ENCODE measurements at places on chromosomes 3 and 15.
A peak's percentile ranks its signal among the peaks of the same experiment; 100 is the strongest.

GRCh38 chr3:55724821-55725220 lies 237.7 kb upstream of the WNT5A start:
- no peak for DNase-seq

- peak; percentile 43 for DNase-seq
Observed at GRCh38 chr3:133377396-133377795, 22.5 kb upstream of the BFSP2 start.

DNA sequence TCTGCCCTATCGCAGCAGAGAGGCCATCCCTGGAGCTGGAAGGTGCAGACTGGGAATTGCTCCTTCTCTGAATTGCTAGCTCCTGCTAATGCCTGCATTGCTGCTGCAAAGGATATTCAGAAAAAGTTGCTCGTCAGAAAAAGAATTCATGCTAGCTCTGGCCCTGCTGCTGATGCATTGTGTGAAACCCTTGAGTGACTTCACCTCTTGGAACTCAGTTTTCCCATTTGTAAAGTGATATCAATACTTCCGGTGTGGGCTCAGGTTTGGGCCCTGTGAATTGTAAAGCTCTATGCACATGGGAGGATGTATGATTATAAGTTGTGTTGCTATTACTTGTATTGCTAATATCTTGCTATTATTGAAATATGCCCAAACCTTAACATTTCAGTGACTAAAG lies 11.4 kb downstream of the SQOR start:
- DNase-seq: no peak

DNA sequence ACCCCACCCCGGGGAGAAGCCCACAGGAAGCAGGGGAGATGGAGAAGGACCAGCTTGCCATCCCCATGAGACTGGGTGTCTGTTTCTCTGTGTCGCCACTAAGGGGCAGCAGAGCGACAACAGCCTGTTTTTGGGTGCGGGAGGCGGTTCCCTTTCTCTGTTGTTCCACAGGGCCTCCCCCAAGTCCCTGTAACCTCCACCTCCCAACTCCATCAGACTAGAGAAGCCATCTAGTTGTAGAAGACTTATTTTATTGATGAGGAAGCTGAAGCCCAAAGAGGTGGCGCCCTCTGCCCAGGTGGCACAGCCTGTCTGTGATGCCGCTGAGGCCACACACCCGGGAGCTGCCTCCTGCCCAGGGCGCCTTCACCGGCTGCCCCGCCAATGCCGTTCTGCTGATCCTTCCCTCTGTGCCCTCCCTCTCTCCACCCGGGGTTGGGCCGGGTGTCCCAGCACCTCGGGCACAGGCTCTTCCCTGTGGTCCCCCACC lies 3.9 kb upstream of the CCDC9B start:
- DNase-seq: no peak

DNA sequence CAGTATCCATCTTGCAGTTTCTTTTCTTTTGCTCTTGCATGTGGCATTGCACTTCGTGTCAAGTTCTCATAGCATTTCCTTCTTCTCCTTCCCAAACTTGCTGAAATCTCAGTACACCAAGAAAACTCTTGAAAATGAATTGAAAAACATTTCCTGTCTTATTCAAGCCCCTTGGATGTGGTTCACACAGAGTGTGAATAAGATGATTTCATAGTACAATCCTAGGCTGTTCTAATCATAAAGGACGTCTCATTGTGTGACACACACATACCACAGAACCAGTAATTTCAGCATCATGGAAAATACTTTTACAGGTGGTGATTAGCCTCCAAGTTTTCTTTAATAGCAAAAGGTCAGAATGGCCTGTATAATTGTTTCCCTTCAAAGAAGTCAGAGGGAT lies 121.6 kb upstream of the AADACL2 start:
- no peak for DNase-seq

- DNase-seq: no peak
Observed at GRCh38 chr3:87810452-87811016, 248.3 kb downstream of the CGGBP1 start.

DNA sequence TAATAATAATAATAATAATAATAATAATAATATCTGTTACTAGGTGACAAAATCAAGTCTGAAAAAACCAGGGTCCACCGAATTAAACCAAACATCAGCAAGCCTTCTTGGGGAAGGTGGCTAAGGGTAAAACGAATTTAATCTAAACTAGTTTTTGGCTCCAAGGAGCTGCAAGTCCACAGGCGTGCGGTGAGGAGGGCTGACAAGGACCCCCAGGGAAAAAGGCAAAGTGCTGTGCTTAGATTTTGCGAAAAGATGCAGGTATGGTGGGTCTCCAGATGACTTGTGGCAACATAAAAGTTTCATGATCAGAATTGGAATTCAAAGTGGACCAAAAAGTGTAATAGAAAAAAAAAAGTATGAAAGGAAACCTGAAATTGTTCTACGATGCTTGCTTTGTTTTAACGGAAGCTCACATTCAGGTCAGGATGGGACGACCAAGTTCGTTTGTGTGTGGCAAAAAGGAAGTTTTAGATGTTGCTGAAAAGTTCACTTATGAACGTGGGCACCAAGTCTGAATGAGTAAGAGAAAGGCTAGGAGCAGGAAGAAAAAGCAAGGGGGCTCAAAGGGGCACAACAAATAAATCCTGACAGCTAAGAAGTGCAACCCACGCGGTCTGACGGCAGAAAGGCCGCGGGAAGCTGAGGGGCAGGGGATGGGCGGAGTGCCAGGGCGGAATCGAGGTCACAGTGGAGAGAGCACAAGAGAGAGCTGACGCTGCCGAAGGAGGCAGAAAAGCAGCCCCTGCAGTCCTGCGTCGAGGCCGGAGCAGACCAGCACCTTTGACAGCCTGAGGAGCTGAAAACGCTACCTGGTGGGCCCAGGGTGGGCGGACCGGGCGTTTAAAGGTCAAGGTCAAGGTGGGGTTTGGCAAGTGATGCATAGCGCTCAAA lies 1.1 kb downstream of the WDR82 start:
- peak; percentile 84 for DNase-seq

DNA sequence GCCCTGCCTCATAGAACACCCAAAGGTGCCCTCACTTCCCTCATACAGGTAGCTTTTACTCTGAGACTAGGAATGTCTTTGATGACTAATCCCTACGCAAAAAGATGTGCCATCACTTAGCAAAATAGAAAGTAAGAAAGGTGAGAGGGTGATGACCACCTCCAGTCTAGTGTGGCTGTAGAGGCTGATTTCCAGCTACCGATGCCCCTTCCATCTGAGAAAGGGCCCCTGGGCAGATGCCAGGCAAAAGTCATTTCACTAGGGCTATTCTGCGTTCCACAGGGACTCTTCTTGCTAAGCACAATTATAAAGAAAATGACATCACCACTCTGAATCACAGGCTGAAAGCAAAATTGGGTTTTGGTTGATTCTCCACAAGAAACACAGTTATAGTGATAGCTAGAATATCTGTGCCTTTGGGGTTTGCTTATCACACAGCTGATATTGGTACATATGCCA lies 77.4 kb downstream of the RBPMS2 start:
- no peak for DNase-seq

GRCh38 chr3:148599481-148599880 lies 98.2 kb upstream of the AGTR1 start:
- DNase-seq: no peak

DNA sequence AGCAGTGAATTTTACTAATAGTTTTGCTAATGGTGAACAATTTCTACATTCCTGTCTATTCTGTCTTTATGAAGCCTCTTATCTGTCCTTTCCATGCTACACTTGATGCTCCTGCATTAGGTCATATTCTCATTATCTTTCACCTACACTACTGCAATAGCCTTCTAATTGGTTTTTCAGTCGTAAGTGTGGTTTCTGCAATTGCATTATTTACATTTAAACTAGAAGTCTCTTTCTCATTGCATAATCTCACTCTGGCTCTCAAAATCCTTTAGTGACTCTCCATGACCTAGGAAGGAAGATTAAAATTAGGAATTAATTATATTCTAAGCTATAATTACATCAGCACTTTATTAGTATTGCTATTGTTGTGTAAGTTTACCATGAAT lies 686.5 kb downstream of the IGSF11 start:
- no peak for DNase-seq

DNA sequence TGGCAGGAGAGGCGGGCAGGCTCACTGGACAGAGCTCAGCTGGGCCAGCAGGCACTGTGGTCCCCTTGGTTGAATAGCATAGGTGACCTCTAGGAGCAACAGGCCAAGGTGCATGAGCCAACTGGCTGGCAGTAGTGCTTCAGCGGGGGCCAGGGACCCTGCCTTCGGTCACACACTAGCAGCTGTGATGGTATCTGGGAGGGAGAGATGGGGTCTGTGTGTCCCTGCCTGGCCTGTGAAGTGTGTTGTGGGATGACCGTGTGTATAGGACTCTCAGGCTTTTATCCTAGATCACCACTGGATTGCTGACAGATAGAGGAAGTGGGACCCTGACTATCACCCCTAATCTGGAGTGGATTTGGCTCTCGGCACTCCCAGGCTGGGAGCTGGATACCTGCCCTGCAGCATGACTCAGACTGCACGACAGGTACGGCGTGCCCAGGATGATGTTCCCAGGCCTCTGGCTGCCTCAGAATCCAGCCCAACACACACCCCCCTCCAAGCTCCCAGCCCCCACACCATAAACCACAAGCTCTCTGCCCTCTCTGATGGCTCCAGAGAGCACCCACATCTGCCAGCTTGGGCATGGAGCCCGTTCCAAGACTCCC lies 7.8 kb downstream of the RPS17 start:
- peak; percentile 15 for DNase-seq

DNA sequence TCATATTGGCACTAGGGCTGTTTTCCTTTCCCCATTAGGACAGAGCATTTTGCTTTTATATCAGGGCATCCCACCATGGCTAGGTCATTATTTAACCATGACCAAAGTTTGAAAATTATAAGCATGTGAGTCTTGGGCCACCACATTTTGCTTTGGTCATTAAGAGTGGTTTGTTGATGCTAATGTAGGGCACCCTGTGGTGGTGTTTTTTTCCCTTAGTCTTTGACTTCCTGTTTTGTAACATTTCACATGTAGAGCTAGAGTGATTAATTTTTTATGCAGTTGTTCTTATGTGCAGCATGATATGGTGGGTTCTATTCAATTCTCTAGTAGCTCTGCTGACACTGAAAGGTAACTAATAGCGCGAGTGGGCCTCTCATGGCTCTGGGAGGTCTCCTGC lies 249.6 kb upstream of the ROBO1 start:
- DNase-seq: no peak

Data from femur (tissue), 1 donor.